HFF-Myc (cell line): ENCODE measurements at places on chromosomes 5 and 9.
A peak's percentile ranks its signal among the peaks of the same experiment; 100 is the strongest.

- DNase-seq: no peak
Observed at GRCh38 chr5:2251751-2252150, 369.0 kb upstream of the IRX4 start.

- peak; percentile 14 for DNase-seq
Observed at GRCh38 chr9:120532475-120532874, 47.5 kb downstream of the CDK5RAP2 start.

GRCh38 chr5:78573318-78573717, 75.3 kb downstream of the LHFPL2 start:
- no peak for DNase-seq

- DNase-seq: no peak
Observed at GRCh38 chr9:23563517-23563916, 262.5 kb downstream of the ELAVL2 start.

- peak; percentile 20 for DNase-seq
Observed at GRCh38 chr9:38309324-38310195, 82.9 kb upstream of the ALDH1B1 start.

- DNase-seq: no peak
Observed at GRCh38 chr5:54063817-54064216, 246.6 kb downstream of the ARL15 start.

- no peak for DNase-seq
Observed at GRCh38 chr5:180494510-180495181, 467 bp downstream of the CNOT6 start.

DNA sequence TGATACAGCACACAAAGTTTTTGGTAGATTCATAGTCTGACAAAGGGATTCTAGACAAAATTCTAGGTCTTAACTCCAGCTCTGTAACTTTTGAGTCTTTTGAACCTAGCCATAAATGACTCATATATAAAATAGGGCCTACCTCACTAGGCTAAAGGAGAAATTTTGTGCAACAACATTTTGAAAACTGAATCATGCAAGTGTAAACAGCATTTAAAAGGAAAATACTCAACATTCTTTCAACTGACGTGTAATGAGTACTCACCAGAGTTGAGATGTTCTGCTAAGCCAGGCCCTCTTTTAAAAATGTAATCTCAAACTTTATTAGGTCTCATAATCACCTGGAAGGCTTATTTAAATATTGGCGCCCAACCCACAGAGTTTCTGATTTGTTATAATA, 113.2 kb downstream of the STK32A start:
- DNase-seq: no peak
